Placental pericyte (primary cell): ENCODE measurements at places on chromosomes 6 and 20. TPM values are rescaled to one million over a fixed set of nuclear protein-coding genes. Genes with fewer than 3 reads are reported as not detected.

CST4 gene
- 10.7 TPM in 1 of 2 replicates, not detected in the other for total RNA-seq

DST gene
- 263 and 349 TPM in 2 replicates for total RNA-seq

TMEM14B gene
- total RNA-seq = 43.3 and 49.0 TPM in 2 replicates

OTOR gene
- not detected in 2 replicates for total RNA-seq

OR2J3 gene
- total RNA-seq = not detected in 2 replicates

HLA-E gene
- total RNA-seq = 175 and 411 TPM in 2 replicates

NRSN1 gene
- total RNA-seq = not detected in 2 replicates

GOPC gene
- total RNA-seq = 35.5 and 46.8 TPM in 2 replicates

RWDD2A gene
- 2.7 and 8.1 TPM in 2 replicates for total RNA-seq

OXT gene
- total RNA-seq = not detected in 2 replicates

CUL7 gene
- 40.9 and 53.2 TPM in 2 replicates for total RNA-seq

EPPIN gene
- not detected in 2 replicates for total RNA-seq
